Activated CD4-positive, alpha-beta T cell treated with anti-CD3 and anti-CD28 coated beads for 4 hours (primary cell): ENCODE measurements at places on chromosomes 13 and 19.
A peak's percentile ranks its signal among the peaks of the same experiment; 100 is the strongest.

- DNase-seq = no peak
Measured at GRCh38 chr19:1457031-1457739, 7.3 kb downstream of the APC2 start.

DNA sequence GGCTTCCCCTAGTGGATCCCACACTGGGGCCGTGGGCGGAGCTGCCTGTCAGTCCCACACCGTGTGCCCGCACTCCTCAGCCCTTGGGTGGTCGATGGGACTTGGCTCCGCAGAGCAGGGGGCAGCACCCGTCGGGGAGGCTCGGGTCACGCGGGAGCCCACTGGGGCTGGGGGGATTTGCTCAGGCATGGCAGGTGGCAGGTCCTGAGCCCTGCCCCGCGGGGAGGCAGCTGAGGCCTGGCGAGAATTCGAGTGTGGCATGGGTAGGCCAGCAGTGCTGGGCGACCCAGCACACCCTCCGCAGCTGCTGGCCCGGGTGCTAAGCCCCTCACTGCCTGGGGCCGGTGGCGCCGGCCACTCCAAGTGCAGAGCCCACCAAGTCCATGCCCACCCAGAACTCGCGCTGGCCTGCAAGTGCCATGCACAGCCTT, 481.7 kb upstream of the PRR20A start:
- no peak for DNase-seq

DNA sequence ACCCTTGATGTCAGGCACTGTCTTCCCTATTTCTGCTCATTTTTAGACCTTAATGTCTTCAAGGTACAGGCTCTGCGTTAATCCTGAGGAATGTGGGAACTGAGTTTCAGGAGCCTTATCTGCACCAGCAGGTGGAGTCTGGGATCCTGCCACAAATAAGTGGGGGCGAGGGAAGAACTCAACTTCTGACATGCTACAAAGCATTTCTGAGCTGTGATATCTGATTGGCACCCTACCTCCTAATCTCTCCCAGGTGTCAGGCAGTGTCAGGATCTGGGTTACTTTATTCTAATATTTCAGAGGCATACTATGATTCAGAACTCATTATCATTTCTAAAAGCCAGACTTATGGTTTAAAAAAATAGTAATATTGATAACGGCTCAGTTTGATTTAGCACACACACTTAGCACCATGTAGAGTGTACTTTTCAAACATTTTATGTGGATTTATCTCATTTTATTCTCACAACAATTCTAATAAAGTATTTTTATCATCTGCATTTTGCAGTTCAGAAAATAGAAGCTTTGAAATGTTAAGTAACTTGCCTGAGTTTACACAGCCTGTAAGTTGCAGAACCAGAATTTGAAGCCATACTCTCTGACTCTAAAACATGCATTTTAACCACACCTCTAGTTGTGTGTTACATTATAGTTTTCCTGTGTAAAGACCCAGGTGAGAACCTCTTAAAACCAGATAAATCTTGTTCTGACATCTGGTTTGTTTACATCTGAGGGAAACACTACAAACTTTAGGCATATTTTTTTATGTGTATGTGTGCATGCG, 358.6 kb downstream of the TDRD3 start:
- DNase-seq = no peak

DNA sequence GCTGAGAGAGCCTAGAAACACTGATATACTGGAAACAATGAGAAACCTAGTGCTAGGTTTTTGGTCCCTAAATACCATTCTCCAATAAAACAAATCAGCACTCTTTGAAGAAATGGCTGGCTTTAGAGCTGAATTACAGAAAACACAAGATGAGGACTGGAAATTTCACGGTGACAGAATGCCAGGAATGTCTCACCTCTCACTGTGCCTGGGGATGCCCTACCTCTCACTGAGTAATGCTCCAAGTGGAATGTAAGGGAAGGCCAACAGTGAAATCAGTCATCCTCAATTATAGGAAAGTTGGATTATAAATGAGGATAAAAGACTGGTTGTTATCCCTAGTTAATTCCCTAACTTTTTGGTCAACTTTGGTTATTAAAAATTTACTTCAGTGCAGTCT, 259.0 kb downstream of the NALCN start:
- no peak for DNase-seq

DNA sequence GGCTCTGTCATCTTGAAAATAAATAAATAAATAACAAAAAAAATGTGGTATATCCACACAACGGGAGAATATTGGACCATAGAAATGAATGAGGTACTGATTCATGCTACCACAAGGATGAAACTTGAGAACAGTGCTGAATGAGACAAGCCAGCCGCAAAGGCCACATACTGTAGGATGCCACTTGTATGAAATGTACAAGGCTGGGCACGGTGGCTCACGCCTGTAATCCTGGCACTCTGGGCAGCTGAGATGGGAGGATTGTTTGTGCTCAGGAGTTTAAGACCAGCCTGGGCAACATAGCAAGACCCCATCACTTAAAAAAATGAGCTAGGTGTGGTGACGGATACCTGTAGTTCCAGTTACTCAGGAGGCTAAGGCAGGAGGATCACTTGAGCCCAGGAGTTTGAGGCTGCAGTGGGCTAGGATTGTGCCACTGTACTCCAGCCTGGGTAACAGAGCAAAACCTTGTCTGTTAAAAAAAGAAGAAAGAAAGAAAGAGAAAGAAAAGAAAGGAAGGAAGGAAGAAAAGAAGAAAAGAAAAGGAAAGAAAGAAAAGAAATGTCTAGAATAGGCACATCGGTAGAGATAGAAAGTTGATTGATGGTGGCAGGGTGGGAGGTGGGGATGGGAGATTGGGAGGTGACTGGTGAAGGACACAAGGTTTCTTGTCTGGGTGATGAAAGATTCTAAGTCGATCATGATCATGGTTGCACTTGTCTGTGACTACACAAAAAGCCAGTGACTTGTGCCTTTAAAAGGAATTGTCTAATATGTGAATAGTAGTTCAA, 20.3 kb downstream of the HPN start:
- DNase-seq = no peak

DNA sequence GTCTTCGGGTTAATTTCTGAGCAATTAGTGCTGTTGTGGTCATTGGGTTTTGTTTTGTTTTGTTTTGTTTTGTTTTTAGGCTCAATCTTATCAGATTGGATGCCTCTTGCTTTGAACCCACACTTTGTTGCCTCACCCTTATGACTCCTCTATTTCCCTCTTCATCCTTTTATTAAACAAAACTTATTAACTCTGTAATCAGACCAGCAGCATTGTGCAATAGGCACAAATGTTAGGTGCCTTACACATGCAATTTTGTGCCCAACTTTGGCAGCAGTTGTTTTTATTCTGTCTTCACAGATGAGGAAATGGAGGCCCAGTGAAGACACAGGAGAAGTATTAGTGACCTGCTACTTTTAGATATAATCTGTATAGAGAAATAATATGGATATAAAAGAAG, 377.7 kb downstream of the KCNRG start:
- no peak for DNase-seq

DNA sequence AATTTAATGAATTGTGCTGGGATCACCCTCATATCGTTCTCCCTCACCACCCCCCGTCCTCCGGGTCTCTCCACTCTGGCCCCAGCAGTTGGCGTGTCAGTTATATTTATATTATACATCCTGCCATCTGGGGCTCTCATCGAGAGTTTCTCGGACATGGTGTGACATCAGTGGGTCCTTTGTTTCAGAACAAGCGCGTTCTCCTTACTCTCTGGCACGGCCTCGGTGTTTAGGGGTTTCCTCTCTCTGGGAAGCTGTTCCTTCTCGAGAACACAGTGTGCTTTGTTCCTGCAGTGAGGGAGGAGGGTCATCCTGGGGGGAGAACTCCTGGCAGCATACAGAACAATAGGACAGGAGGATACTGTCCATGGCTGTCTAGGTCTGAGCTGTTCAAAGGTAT, 9.8 kb upstream of the MCF2L start:
- DNase-seq = no peak

DNA sequence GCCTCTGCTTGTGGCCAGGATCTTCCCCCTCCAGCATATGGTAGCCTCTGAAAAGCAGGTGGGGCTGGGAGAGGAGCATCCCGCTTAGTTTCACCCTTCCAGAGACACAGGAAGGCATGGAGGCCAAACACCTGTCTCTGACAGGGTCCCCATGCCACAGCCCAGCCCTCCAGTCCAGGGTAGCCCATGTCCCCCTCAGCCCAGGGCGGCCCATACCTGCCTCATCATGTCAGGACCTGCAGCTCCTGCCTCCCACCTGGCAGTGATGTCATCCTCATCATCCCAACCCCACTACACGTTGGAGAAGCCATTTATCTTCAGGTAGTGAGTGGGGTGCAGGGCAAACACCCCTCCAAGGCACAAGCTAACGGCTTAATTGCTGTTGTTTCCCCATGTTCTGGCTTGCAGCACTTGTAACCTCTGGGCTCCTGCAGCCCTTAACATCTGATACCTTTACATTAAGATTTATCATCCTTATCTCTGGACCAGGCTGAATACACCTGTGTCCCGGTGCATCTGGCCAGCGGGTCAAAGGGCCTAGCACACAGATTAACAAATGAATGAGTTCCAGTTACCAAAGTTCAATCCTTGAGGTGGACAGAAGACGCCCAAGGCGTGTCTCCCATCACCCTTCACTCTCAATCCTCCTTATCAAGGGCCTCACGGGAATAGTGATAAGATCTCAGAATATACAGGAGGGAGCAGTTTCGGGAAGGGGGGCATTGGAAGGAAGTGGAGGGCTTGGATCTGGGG, 22.2 kb downstream of the ZNF175 start:
- no peak for DNase-seq

GRCh38 chr13:60798503-60798902, 401.5 kb downstream of the TDRD3 start:
- no peak for DNase-seq

DNA sequence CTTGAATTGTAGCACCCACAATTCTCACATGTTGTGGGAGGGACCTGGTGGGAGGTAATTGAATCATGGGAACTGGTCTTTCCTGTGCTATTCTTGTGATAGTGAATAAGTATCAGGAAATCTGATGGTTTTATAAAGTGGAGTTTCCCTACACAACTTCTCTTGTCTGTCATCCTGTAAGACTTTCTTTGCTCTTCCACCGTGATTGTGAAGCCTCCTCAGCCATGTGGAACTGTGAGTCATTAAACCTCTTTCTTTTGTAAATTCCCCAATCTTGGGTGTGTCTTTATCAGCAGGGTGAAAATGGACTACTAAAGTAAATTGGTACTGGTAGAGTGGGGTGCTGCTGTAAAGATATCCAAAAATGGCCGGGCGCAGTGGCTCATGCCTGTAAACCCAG, 215.6 kb downstream of the LIG4 start:
- no peak for DNase-seq

- peak; percentile 25 for DNase-seq
Measured at GRCh38 chr19:7657131-7657751, 11.6 kb upstream of the RETN start.

GRCh38 chr19:52536448-52536800, 9.0 kb downstream of the ZNF808 start:
- peak; percentile 49 for DNase-seq

- DNase-seq = no peak
Measured at GRCh38 chr13:101417043-101417406, 717 bp upstream of the NALCN start.

- no peak for DNase-seq
Measured at GRCh38 chr19:29678484-29679106, 13.3 kb downstream of the PLEKHF1 start.

- no peak for DNase-seq
Measured at GRCh38 chr13:109744512-109745051, 41.8 kb downstream of the IRS2 start.

DNA sequence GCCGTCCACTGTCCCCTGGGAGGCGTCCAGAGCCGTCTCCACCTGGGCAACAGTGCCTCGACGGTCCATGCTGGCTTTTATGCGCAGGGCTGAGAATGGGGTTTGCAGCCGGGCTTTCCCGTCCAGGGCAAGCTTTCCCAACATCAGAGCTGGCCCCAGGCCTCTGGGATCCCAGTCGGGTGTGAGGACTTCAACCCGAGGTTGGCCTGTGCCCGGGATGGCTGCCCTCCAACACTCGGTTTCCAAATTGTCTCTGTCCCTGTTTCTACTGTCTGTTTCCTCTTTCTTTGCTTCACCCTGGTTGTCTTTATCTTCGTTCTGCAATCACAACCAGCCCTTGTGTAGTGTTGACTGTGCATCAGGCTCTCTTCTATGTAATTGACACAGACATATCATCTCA, at the start of gene IFNL4:
IFNL4 (minus strand) TSS at position 51 of the 400 bp plus-strand sequence.
- DNase-seq = no peak

GRCh38 chr13:51645154-51645650, 60.9 kb downstream of the WDFY2 start:
- DNase-seq = no peak
